ENCODE measurements at places on chromosomes 16 and 17. TPM values are rescaled to one million over a fixed set of nuclear protein-coding genes. Genes with fewer than 3 reads are reported as not detected.

DNA sequence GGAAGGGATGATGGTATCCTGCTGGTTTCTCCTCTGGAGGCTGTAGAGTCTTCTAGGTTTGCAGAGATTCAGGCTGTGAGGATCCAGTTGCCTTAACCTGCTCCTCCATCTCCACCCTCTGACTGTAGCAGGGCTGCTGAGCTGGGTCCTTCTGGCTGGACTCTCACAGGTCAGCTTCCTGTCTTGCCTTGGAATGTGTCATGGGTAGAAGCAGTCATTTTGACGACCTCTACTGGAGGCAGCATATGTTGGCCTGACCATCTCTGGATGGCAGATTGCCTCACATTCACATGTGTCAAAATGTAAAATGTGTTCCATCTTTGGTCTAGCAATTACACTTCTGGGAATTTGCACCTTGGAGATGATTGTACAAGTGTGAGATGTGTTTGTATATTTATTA is 504.4 kb upstream of the EEF2KMT start:
- no peak for DNase-seq

DNA sequence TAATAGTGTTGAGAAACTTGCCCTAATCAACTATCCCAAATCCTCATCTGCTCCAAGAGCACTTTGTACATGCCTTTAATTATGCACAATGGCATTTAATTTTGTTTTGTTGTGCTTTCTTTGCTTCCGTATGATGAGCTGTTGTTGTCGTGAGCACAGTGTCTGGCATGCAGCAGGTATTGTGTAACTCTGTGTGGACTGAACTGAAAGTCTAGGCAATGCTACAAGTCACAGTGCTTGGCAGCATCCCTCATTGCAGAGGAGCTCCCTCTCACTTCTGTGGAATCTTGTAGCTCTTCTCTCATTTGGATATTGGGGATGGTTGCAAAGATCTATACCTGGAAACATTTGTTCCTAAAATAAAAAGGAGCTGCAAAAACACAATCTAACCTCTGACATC is 502.2 kb upstream of the CA10 start:
- no peak for DNase-seq

DNA sequence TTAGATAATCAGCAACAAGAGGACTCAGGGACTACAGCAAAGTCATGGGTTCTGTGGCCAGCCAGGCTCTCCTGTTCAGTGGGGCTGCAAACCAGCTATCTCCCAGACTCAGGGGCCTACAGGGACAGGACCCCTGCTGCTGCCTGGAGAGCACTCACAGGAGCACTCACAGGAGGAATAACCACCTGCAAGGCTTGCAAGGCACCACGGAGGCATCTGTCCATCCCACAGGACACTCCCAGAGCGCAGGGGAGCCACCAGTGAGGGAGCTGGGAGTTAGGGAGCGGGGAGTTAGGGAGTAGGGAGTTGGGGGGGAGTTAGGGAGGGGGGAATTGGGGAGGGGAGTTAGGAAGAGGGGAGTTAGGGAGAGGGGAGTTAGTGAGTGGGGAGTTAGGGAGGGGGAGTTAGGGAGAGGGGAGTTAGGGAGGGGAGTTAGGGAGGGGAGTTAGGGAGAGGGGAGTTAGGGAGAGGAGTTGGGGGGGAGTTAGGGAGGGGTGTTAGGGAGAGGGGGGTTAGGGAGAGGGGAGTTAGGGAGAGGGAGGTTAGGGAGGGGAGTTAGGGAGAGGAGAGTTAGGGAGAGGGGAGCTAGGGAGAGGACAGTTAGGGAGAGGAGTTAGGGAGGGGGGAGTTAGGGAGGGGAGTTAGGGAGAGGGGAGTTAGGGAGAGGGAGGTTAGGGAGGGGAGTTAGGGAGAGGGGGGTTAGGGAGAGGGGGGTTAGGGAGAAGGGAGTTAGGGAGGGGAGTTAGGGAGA is 5.7 kb downstream of the CANT1 start:
- no peak for DNase-seq

GRCh38 chr17:80765241-80765961 is 220.8 kb downstream of the RPTOR start:
- DNase-seq = no peak

DNA sequence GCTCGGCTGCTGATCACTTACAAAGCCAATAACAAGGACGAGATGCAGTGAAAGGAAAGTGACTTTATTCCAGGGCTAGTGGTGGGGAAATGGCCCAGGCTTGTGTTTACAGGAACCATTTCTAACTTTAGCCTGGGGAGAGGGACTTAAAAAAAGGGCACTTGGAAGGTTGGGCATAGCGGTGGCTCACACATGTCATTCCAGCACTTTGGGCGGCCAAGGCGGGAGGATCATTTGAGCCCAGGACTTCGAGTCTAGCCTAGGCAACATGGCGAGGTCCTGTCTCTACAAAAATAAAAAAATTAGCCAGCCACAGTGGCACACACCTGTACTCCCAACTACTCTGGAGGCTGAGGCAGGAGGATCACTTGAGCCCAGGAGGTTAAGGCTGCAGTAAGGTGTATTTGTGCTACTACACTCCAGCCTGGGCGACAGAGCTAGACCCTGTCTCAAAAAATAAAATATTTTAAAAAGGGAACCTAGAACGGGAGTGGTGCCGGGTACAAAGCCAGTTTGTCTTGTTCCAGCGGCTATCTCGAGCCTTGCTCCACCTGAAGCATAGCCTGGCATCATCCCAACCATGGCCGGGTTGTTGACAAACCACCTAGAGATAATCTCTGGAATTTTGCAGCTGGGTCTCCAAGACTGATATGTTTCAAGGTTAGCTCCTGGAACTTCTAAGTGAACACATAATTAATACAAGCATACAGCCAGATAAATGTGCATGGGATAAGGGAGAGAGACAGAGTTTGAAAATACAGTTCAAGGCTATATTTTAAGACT is 5.7 kb upstream of the TVP23A start:
- no peak for DNase-seq

DNA sequence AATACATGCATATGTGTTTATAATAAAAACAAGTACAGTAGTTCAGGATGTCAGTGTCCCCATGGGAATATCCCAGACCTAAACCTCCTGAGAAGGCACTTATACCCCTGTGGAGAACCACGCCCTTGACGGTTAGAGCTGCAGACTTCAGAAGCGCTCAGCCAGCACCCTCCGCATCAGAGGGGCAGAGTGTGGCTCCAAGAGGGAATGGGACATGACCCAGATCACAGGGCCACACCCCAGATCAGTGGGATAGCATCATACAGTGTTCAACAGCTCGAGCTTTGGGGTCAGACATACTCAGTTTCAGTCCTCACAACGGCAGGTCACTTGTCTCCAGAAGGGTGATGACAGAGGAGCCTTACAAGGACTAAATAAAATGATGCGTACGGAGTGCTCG is 45.8 kb upstream of the ZNF423 start:
- no peak for DNase-seq

DNA sequence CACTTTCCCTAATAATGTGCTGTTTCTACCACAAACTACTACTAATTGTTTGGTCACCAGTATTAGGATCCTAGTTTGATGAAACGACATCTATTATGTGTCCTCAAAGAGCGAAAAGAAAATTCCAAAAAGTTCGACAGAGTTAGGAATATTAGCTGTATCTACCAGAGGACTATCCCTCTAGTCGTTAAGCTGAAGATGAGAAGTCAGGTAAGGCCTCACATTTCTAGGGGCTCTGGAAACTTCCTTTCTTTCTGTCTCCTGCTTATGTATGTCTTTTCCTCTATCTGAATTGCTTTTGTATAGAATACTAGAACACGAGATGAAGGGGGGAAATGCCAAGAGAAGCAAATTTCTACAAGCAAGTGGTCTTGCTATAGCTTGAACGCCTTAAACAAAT is 1.6 kb downstream of the GLG1 start:
- DNase-seq = no peak

GRCh38 chr17:38421171-38421841 is 7.0 kb upstream of the ARHGAP23 start:
- no peak for DNase-seq

GRCh38 chr17:65978871-65979270 is 213.1 kb downstream of the CEP112 start:
- DNase-seq = no peak

- DNase-seq = no peak
Observed at GRCh38 chr17:45688820-45689219, 95.3 kb upstream of the CRHR1 start.

GRCh38 chr17:74971842-74972106 is 785 bp downstream of the HID1 start:
- DNase-seq = no peak

DNA sequence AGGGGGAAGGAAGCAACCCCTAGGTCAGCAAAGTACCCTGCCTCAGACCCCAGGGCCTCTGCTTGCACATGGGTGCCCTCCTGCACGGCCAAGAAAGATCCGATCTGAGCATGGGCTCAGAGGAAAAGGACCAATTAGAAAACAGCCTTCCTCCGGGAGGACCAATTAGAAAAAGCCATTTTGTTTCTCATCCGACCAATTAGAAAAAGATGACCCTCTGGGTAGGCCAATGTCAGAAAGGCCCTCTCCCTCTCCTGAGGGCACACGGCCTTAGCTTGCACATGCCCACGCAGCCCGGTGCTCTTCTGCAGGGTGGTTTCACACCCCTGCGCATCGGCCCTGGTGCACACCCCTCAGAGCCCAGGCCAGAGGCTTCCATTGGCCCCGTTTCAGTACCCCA is 5.1 kb upstream of the CISD3 start:
- no peak for DNase-seq

- DNase-seq = no peak
Observed at GRCh38 chr17:59825533-59826322, 67.0 kb downstream of the TUBD1 start.

GRCh38 chr17:65015855-65016254 is 40.7 kb downstream of the GNA13 start:
- DNase-seq = no peak

DNA sequence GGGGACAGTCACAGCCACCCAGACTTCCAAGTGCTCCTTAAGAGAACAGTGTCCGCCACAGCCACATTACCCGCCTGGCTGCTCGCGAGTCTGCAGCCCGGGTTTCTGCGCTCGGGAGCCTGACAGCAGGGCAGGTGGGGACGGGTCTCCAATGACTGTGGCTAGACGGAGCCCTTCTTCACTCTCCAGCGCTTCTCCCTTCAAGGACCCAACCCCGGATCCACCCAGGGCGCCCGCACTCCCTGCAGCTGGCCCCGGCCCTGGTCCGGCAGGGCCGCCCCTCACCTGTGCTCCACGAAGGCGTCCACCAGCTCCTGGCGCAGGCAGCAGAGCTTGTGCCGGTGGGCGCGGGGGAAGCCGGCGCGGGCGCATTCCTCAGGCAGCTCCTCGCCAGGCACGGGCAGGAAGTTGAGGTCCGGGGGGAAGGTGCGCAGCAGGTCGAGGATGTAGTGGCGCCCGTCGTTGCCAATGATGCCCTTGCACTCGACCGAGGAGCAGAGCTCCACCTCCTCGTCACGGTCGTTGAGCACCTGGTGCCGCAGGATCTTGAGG is 13.9 kb downstream of the CLUH start:
- DNase-seq = no peak

DNA sequence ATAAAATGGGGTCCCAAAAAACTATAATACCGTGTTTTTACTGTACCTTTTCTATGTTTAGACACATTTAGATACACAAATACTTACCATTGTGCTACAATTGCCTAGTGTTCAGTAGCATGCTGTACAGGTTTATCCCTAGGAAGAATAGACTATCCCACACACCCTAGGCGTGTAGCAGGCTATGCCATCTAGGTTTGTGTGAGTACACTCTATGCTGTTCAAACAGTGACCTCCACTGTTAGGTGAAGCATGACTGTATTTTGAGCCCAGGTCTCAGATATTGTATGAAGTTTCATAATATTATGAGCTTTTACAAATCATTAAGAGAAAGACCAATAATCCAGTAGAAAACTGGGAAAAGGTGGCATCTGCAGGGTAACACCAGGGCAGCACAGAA is 23.6 kb downstream of the MILR1 start:
- DNase-seq = no peak

DNA sequence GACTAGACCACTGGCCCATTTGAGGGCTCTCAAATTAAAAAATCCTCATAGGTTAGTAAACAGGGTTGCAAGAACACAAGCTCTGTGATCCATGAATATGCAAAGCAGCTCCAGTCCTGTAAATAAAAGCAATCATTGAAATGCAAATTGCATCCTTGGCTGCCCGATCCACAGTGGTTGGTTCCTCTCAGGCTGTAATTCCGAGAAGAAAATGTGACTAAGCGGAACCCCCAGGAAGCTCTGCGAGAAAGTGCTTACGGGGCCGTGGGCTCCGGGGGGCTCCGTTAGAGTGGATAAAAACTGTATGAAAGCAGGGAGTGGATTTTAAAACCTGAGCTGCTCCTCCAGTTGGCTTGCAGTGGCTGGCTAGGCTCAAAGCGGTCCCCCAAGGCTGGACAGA is 2.5 kb downstream of the GPRC5B start:
- no peak for DNase-seq

DNA sequence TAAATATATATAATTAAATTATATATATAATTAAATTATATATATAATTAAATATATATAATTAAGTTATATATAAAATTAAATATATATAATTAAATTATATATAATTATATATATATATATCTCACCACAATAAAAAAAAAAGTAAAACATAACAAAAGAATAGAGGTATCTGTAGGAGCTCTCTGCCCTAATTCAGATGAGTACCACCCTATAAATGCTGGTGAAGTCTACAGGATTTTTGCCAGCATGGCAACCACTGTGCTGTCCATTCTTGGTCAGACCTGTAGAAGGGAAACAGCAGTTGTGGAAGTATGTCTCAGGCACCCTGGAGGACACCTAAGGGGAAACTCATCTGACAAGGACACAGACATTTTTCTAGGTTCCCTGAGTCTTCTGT is 259.7 kb downstream of the PRKCA start:
- no peak for DNase-seq

DNA sequence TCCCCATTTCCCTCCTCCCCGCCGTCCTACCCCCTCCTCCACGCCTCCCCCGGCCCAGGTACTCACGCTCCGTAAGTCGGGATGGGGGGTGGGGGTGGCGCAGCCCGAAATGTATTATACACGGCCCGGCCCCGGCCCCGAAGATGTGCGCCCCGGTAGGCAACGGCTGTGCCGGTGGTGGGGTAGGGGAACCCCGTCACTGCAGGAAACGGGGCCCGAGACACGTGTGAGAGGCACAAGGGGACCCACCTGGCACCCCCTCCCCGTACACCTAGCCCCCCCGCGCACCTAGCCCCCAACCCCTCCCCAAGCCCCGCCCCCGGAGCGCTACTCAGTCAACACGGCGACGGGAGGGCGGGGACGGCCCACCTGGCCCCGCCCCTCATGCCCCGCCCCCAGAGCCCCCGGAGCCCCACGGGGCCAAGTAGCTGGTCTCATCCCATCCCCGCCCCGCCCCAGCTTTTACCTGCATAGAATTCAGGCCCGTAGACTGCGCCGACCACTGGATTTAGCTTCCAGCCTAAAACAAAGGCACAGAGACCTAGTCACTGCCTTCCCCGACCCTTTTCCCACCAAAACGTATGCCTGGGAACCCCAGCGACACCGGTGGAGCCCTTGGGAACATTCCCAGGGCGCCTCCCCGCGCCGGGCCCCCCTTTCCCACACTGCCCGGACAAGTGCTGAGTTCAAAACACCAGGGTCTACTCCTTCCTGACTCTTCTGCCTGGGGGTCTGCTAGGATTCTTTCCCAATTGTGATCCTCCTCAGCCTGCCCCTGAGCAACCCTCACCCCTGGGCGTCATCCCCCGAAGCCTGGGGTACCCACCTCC is 22.8 kb downstream of the ENGASE start:
- DNase-seq = no peak

NPIPB6 gene
- 20.6 TPM for total RNA-seq

TP53TG3 gene
- not detected for total RNA-seq

UBE2O gene
- total RNA-seq = 20.5 TPM

TNFRSF17 gene
- total RNA-seq = not detected

TMEM106A gene
- 18.6 TPM for total RNA-seq

GNAO1 gene
- total RNA-seq = 7.0 TPM

IGF2BP1 gene
- not detected for total RNA-seq

FAM20A gene
- total RNA-seq = not detected

RNF135 gene
- total RNA-seq = 31.4 TPM

KRT12 gene
- not detected for total RNA-seq
